ENCODE measurements at places on chromosomes 5 and 9.

- no peaks in the 10 kb centered on the region for H3K27me3 ChIP-seq
- H3K36me3 ChIP-seq, result no peaks in the 10 kb centered on the region
- DNase-seq, result no peak
- no peaks in the 10 kb centered on the region for H3K4me1 ChIP-seq
Observed at GRCh38 chr9:108142504-108143201, 653.1 kb upstream of the KLF4 start.

DNA sequence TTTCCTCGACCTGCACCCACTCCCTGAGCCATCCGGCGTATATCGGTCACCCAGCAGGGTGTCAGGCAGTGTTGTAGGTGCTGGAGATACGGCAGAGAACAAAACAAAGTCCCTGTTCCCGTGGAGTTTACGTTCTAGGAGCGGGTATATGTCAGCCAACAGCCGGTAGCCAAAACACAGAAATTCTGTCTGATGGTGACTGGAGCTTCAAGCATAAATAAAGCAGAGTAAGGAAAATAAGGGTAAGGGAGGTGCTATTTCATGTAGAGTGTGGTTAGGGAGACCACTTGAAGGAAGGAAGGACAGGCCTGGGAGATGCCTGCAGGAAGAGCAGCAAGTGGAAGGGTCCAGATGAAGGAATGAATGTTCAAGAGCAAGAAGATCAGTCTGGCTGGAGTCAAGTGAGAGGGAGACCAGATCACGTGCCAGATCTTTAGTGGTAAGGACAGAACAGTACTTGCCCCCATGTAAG is 783 bp upstream of the ZFR start:
- DNase-seq, result no peak
- no peak overlapping the region for H3K27ac ChIP-seq
- H3K27me3 ChIP-seq, result no peaks in the 10 kb centered on the region
- H3K4me1 ChIP-seq, result peaks cover 12% of the 10 kb centered on the region
- peaks cover 30% of the 10 kb centered on the region for H3K36me3 ChIP-seq

GRCh38 chr9:17509151-17509550 is 69.7 kb upstream of the SH3GL2 start:
- H3K27me3 ChIP-seq, result no peaks in the 10 kb centered on the region
- no peaks in the 10 kb centered on the region for H3K4me1 ChIP-seq
- no peak overlapping the region for H3K27ac ChIP-seq
- DNase-seq, result no peak
- no peaks in the 10 kb centered on the region for H3K36me3 ChIP-seq
- H3K4me3 ChIP-seq, result no peak overlapping the region

DNA sequence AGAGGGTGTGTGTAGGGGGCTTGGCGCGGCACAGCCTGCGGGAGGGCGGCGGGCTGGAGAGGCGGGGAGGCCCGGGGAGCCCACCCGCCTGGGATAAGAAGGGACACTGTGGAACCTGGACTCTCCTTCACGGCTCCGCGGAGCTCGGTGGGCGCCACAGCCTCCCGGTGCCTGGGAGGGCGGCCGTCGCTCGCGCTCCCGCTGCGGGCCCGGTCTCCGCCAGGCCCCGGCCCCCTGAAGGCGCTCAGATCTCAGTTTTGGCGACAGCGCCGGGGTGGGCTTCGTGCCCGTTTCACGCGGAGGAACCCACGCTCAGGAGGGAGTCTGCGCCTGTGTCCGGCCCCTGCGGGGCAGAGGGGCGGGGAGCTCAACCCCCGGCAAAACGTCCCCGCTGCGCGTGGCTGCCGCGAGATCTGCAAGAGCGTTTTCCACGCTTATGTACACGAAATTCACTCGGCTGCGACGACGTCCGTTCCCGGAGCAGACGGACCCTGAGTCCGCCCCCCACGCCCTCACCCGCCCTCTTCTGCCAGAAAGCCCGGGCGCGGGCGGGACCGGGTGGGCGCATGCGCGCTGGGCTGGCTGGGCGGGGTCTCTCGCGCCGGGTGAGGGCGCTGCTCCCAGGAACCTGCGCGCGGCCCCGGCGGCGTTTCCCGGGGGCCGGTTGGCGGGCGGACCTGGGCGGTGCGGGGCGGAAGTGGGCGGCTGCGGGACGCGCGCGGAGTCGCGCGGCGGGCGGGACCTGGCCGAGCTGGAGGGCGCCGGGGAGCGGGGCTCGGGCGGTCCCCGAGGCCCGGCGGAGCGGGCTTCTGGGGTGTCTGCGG is at the start of gene NELFB:
Gene NELFB, plus strand, starts transcription at position 704 of the 824 bp plus-strand sequence.
- H3K4me1 ChIP-seq, result peaks cover 7% of the 10 kb centered on the region
- H3K27me3 ChIP-seq, result no peaks in the 10 kb centered on the region
- peak within 1 kb of the TSS; percentile 99 for H3K4me3 ChIP-seq
- peaks cover 31% of the 10 kb centered on the region for H3K36me3 ChIP-seq
- DNase-seq, result no peak
- H3K27ac ChIP-seq, result peak within 1 kb of the TSS; percentile 68

DNA sequence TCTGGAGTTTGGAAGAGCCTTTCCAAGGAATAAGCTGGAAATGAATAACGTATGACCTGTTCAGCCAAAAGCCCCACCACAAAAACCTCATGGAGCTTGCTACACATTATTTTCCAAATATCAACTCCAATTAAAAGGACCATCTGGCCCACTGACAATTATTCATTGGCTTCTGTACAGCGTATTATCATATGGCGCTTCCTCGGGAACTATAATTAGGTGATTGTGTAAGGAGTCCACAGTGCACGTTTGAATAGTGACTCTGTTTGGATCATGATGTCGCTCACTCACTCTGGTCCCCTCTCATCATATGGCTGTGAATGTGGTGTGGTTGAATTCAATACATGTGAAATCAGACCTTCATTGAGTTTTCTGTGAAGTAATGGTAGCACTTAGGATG is 52.1 kb downstream of the GDNF start:
- H3K4me1 ChIP-seq, result no peaks in the 10 kb centered on the region
- H3K36me3 ChIP-seq, result no peaks in the 10 kb centered on the region
- no peak for DNase-seq

DNA sequence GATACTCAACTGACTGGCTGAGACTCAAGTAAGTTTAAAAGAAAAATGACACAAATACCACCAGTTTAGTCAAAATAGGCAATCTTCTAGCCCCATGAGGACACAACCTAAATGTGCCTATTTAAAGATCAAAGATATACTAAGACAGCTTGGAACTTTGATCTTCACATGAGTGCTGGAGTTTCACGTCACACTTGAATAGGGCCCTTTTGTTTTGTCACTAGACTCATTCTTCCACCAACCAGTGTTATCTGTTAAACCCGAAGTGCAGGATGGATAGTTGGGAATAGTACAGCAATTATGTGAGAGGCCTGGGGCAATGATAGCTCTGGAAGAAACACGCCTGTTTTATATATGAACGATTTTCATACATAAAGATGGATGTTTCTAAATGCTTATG is 792.8 kb upstream of the NUDT12 start:
- H3K36me3 ChIP-seq, result no peaks in the 10 kb centered on the region
- H3K4me1 ChIP-seq, result no peaks in the 10 kb centered on the region
- H3K27me3 ChIP-seq, result no peaks in the 10 kb centered on the region
- no peak overlapping the region for H3K27ac ChIP-seq

GRCh38 chr5:172506251-172506650 is 51.9 kb upstream of the SH3PXD2B start:
- no peaks in the 10 kb centered on the region for H3K27me3 ChIP-seq
- H3K4me1 ChIP-seq, result no peaks in the 10 kb centered on the region
- no peak overlapping the region for H3K27ac ChIP-seq
- no peaks in the 10 kb centered on the region for H3K36me3 ChIP-seq

- DNase-seq, result peak; percentile 89
- H3K4me3 ChIP-seq, result no peak overlapping the region
- H3K27me3 ChIP-seq, result no peaks in the 10 kb centered on the region
- peaks cover 43% of the 10 kb centered on the region for H3K4me1 ChIP-seq
- no peaks in the 10 kb centered on the region for H3K36me3 ChIP-seq
- peak overlapping the region; percentile 58 for H3K27ac ChIP-seq
Observed at GRCh38 chr5:132466433-132467286, 23.9 kb downstream of the IRF1 start.

DNA sequence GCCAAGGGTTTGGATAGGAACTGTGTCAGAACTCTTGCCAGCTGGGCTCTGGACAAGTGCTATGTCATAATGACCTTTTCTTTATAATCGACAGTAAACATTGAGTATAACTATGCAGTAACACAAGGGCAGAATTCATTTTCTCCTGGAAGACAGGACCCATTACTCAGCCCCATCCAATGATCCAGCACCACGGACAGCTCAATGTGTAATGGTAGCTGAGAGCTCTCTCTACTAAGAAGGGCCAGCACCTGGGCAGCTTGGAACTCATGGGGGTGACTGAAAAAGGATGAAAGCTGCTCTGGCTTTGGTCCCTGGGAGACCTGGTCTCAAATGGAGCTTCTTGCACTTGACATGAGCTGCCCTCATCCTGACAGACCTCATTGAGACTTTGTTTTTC is 347.8 kb downstream of the TRIM32 start:
- H3K4me1 ChIP-seq, result no peaks in the 10 kb centered on the region
- no peaks in the 10 kb centered on the region for H3K36me3 ChIP-seq
- H3K27me3 ChIP-seq, result no peaks in the 10 kb centered on the region
- H3K27ac ChIP-seq, result no peak overlapping the region
- H3K4me3 ChIP-seq, result no peak overlapping the region

DNA sequence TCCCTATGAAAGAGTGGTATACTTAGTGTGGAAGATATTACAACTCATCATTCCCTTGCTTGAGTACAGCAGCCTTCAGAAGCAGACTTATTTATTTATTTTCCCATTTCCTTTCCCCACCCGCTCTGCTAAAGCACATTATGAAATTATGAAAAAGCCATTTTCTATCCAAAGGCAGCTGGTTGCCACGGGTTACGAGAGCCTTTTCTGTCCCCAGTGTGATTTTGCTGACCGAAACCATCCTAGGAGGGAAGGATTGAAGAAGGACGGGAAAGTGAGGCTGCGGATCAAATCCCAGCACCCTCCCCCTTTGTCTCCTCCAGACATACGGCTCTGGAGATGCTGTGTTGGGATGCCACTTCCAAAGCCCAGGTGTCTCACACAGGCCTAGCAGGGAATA is 246.9 kb downstream of the TLR4 start:
- no peaks in the 10 kb centered on the region for H3K4me1 ChIP-seq
- no peak overlapping the region for H3K4me3 ChIP-seq
- DNase-seq, result no peak
- H3K36me3 ChIP-seq, result no peaks in the 10 kb centered on the region

DNA sequence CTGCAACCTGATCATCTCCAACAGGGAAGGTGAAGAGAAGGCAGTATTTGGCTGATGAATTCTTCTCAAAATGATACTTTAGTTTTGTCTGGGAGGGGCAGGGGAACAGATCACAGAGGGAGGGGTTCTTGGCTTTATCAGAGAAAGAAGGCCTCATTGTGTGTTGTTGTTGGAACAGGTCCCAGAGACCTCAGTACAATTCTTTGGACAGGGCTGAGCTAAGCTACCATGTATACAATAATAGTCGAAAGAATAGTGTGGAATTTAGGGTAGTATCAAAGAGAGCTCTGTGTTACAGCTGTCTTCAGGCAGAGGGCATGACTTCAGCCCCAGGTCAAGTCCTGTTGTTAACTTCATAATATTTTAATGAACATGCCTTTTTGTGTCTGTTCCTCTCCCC is 39.9 kb downstream of the ARHGAP26 start:
- no peaks in the 10 kb centered on the region for H3K4me1 ChIP-seq
- no peaks in the 10 kb centered on the region for H3K36me3 ChIP-seq

DNA sequence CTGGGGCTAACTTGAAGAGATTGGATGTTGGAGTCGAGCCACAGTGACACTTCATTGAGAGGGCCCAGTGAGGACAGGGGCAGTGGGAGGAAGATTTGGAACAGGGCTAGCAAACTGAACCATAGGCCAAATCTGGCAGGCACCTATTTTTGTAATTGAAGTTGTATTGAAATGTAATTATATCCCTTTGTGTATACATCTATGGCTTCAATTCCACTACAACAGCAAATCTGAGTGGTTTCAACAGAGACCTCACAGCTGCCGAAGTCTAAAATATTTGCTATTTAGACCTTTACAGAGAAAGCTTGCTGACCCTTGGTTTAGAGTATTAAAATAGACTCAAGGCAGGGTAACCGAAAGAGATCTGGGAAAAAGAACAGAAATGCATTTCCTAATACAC is 4.7 kb upstream of the TNFSF8 start:
- no peaks in the 10 kb centered on the region for H3K4me1 ChIP-seq
- no peaks in the 10 kb centered on the region for H3K27me3 ChIP-seq
- no peak overlapping the region for H3K27ac ChIP-seq
- no peak for DNase-seq
- no peaks in the 10 kb centered on the region for H3K36me3 ChIP-seq
- no peak overlapping the region for H3K4me3 ChIP-seq
